ENCODE measurements at places on chromosomes 4 and X.
A peak's percentile ranks its signal among the peaks of the same experiment; 100 is the strongest.

- DNase-seq = no peak
Observed at GRCh38 chr4:2712261-2712842, 43.8 kb downstream of the TNIP2 start.

- no peak for DNase-seq
Observed at GRCh38 chr4:26106776-26107175, 192.8 kb downstream of the SMIM20 start.

DNA sequence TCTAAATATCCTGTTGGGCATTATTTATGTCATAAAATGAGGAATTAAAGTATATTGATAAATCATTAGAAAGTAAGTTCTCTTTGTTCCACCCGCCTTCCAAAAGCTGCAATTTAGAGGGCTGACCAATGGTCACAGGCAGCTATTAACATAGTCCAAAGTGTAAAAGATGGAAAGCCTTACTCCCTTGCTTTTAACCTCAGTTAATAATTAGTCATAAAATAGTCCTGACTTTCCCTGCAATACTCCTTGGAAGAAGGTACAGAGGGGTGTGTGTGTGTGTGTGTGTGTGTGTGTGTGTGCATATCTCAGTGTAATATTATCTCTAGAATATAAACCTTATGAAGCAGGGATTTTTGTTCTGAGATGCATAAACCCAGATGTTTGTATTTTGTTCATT lies 275.4 kb downstream of the FAT4 start:
- DNase-seq = no peak

GRCh38 chrX:66126662-66127061 lies 37.4 kb upstream of the HEPH start:
- no peak for DNase-seq

- DNase-seq = no peak
Observed at GRCh38 chr4:152708361-152708760, 28.6 kb upstream of the TMEM154 start.

DNA sequence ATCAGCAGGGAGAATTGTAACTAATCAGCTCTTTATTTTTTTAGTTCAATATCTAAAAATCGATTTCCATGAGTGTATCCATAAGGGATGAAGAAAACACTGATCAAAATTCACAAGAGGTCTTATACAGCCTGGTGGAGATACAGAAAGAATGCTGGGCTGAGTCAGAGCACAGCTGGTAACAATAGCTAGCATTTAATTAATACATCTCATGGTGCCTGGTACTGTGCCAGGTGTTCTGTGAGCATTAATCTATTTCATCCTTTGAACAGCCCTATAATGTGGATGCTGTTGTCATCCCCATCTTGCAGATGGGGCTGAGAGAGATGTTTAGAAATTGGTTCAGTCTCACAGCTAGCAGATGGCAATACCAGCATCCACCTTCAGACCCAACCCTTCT lies 250.9 kb upstream of the RPS6KA3 start:
- DNase-seq = no peak

DNA sequence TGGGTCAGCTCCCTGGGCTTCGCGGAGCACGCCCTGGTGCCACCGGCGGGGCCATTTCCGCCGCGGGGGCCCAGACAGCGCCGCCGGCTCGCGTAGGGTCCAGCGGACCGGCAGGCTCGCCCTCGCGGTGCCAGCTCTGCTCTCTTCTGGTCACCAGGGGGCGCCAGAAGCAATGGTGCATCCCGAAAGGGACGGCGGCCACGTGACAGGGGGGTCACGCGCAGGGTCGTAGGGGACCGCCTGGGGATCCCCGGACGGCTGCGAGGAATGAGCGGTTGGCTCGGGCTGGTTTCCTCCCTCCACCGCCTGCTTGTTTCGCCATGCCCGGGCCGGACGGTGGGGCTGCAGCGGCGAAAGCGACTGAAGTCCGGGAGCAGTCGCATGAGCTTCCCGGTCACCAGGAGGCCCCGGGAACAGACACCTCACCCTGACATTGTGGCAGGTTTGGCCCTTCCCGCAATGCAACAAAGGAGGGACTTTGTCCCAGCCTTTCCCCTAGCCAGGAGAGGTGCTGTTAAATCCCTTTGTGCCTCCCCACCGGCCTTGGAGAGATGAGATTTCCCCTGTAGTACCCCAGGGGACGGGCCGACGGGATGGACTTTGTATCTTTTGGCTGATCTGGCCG lies 15.8 kb downstream of the ZCCHC12 start:
- peak; percentile 41 for DNase-seq

- DNase-seq = no peak
Observed at GRCh38 chr4:187715466-187715865, 280.1 kb upstream of the ZFP42 start.

- no peak for DNase-seq
Observed at GRCh38 chrX:21972046-21972445, 31.5 kb downstream of the SMS start.

DNA sequence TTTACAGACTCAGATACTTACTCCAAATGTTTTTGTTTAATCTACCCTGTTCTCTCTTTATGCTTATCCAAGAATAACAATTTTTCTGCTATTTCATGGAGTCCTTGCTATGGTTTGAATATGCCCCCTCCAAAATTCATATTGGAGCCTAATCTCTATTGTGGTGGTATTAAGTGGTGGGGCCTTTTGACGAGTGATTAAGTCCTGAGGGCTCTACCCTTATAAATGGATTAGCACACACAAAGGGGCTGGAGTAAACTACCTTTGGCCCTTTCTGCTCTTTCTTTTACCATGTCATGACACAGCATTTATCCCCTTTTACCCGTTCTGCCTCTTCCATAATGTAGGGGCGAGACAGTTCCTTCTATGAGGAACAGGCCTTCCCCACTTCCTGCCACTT lies 285.5 kb downstream of the GASK1B start:
- DNase-seq = no peak

- no peak for DNase-seq
Observed at GRCh38 chr4:174053895-174054294, 229.6 kb downstream of the FBXO8 start.

- DNase-seq = no peak
Observed at GRCh38 chr4:183838987-183839712, 66.0 kb upstream of the STOX2 start.
